Stimulated activated CD4-positive, alpha-beta T cell treated with anti-CD3 and anti-CD28 coated beads, Interleukin-15, amount 100 ng/mL, for 1 hour (primary cell): ENCODE measurements at places on chromosomes 4 and X.

- DNase-seq, result no peak
Measured at GRCh38 chrX:142503967-142504643, 299.0 kb upstream of the MAGEC2 start.

DNA sequence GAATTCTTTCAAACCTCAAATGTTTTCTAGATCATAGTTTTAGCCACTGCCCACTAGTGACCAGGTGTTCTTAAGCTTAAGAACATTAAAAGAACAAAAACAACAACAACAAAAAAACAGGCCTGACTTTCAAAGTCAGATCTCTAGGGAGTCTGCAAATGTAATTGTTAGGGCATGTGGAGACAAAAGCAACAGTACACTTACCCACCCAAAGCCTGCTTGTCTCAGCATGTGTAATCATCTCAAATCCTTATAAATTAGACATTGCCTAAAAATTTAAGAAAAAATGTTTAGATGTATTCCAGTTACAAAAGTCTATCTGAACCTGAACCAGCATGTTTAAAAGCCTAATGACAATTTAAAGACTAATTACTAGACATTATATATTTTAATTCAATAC lies 79.9 kb downstream of the SLC7A11 start:
- DNase-seq, result no peak

GRCh38 chrX:119391279-119391678 lies 7.9 kb upstream of the SLC25A43 start:
- no peak for DNase-seq

DNA sequence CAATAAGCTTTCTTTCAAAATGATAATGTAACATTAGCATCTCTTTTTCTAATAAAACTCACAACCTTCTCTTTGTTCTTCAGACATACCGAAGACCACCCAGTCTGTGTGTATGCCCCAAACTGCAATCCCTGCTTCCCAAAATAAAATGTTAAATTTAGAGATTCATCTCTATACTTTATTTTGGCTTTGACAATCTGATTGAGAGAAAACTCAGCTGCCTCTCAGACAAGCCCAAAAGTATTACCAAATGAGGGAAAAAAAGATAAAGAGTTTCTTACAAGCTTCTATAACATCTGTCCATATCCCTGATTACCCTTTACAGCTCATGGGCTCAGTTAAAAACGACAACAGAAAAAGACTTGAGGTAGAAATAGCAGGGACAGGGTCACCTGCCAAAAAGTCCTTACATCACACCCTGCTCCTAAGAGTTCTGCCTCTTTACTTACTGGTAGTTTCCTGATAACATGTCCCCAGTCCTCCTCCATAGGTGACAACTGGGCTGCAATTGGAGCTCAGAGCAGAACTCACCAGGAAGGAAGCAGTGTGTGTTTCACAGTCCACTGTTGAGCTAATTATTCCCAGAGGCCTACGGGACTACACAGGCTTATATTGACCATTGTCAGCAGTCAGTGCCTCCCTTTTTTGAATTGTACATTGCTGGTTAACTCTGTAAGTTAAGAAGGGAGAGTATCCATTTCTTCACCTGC lies 70.9 kb upstream of the FAM9C start:
- no peak for DNase-seq

DNA sequence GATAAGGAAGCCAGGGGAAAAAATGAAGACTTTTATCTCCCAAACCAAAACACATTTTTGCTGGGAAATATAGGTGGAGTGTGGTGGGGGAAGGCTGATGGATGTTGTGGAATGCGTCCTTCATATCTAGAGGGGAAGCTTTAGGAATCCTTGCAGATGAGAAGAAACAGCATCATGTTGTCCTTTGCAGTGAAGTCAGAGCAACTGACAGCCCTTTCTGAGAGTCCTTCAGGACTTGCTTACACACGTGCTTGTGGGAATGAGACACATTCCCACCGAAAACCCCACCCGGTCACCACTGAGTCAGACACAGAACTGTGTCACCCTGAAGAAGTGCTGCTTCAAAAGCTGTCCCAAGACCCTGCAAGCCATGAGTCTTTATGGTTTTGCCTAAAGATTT lies 81.5 kb downstream of the SHROOM2 start:
- no peak for DNase-seq

DNA sequence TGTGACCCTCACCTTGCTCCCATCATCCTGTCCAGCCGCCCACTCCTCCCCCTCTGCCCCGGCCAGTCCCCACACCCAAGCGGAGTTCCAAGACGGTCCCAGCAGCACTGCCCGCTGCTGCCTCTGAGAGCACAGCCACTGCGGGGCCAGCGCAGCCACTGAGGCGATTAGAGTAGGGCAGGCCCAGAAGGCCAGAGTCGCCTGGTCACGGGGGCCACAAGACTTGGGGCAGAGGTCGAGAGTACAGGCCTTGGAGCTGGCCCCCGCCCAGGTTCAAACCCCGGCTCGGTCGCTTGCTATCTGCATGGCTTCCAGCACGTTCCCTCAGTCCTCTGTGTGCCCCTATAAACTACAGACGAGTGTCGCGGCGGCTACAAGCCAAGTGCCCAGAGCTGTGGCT lies 53.2 kb upstream of the ADRA2C start:
- no peak for DNase-seq

- DNase-seq, result no peak
Measured at GRCh38 chrX:143800150-143800549, 79.6 kb upstream of the SPANXN2 start.

- DNase-seq, result no peak
Measured at GRCh38 chrX:152927858-152928760, 30.2 kb downstream of the ZNF185 start.

DNA sequence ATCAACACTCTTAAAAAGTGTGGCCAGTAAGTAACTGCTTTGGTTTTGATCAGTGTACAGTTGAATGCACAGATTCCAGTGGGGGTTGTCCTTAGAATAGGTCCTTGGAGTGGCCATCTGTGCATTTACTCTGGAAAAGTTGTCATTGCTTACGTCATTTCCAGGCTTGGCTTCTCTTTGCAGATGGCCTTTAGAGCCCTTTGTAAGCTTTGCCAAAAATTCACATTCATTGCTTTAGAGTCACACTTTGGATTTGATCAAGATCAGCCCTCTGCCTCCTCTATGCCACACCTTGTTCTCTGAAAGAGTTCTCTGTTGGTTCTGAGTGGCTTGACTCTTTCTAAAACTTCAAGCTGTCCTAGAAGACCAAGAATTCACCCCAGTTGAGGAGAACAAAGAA lies 83.9 kb downstream of the MAMLD1 start:
- no peak for DNase-seq
